Astrocyte of the hippocampus (primary cell): ENCODE measurements at places on chromosomes 1 and 21.

DNA sequence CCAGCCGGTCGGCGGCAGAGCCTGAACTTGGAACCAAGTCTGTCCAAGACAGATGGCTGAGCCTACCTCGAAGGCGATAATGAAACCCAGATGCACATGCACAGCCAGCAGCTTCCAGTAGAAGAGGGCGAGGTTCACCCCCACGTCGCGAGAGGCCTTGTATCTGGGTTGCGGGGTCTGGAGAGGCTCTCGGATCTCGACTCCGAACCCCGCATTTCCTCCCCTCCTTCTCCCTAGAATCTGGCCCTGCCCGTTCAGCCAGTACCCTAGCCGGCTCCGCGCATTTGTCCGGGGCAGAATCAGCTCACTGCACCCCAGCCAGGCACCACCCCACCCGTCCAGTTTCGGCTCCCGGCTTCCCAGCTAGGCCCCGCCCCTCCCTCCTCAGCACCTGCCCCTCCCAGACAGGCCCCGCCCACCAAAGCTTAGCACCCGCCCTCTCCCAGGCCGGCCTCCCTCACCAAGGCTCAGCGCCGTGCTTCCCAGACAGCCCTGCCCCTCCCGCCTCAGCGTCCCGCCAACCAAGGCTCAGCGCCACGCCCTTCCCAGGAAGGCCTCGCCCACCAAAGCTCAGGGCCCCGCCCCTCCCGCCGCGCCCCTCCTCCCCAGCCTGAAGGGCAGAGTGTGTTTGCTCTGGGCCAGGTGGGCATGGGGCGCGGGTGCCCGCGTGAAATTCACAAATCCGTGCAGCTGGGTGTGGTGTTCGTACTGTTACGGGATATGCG is 4.8 kb upstream of the ARHGEF19 start:
- peak; percentile 98 for DNase-seq

GRCh38 chr1:92754000-92754718 is 30.7 kb downstream of the EVI5 start:
- DNase-seq = peak; percentile 65

DNA sequence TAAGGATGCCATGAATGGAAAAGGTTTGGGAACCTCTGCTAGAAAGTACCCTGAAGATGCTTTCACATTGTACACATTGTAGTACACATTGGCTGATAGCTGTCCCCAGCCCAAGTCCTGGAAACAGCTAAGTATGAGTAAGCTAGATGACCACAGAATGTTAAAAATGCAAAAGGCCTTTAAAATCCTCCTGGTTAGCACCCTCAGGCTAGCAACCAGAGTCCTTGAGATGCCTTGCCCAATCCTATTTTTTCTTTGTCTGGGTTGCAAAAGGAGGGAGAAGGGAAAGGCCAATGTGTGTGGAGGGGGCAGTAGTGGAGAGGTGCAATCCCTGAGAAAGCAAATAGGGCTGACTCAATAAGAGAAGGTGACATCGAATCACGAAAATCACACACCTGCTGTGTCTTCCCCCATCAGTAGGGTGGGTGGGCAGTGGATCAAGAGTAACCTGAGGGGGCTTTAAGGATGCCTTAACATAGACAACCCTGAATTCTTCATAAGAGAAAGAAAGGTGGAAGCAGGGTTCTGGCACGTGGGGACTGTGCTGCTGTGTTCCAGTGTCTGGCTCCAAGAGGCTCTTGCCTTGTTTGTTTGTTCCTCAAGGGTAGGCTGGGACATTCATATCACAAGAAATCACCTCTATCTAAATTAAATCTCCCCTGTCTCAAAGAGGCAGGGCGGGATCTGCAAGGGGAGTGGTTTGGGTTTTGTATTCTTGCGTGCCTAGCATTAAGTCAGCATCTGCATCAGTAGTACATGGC is 266.2 kb upstream of the PLXNA2 start:
- DNase-seq = peak; percentile 94

GRCh38 chr1:228262475-228262874 is 54.6 kb downstream of the OBSCN start:
- no peak for DNase-seq

DNA sequence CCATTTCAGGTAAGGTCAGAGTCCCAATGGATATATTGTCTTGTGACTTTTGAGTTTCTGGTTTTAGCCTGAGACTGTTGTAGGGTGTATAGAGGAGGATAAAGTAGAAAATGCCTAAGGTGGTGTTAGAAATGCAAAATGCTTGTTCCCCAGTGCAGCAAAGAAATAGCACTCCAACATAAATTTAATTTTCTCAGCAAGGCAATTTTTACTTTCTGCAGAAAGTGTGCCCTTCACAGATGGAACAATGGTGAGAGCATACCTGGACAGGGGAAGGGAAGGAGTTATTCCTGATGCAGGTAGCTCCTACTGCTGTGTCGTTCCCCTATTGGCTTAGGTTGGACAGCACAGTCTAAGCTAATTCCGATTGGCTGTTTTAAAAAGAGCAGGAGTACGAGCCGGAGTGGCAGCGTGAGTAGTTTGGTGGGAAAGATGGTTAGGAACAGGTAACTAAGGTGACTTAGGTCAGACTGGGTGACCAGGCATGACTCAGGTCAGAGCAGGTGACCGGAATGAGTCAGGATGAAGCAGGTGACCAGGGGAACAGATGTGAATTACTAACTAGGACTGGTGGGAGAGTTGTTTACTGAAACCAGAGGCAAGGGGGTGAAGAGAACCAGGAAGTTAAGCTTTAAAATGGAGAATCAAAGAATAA is 21.5 kb downstream of the SPATA45 start:
- no peak for DNase-seq

DNA sequence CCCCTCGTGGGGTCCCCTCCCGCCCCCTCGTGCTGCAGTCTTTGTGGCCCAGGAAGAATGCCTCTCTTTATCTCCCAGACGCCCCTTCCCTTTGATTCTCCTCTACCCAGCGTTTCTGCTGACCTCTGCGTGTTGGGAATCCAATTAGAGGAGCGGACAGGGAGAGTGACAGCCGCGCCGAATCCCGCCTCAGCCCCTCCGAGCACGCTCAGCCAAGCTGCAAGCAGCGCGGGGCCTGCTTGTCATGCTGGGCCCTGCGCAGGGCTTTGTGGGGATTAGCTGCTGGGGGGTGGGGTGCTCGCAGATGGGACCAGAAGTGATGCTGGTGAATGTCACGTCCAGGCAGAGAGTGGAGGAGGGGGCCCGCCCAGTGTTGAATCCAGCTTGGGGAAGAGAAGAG is 91.1 kb downstream of the EPHB2 start:
- no peak for DNase-seq

DNA sequence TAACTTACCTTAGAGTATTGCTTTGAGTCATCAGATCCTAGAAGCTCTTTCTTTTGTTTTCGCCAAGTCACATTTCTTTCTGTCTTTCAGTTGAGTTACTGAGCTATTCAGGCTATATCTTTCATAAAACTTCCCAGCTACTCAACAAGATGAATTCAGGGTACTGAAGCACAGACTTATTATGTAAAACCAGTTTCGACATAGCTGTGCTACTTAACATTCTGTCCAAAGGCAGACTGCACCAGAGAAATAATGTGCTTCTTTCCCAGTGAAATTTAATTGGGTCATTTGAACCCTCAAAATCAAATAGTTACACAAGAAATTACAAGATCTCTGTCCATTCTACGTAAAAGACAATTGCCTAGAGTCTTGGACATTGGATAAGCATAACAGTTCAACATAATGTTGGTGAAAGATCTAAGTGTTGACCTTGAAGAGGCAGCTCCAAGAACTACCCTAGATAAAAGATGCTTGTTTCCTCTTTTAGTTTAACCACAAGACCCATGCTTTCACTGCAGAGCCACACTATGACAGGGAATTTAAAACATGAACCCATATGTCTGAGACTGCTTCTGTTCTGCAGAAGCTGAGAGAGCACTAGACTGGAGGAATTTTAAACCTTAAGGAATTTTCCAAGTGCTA is 163.2 kb downstream of the LRRC40 start:
- no peak for DNase-seq

DNA sequence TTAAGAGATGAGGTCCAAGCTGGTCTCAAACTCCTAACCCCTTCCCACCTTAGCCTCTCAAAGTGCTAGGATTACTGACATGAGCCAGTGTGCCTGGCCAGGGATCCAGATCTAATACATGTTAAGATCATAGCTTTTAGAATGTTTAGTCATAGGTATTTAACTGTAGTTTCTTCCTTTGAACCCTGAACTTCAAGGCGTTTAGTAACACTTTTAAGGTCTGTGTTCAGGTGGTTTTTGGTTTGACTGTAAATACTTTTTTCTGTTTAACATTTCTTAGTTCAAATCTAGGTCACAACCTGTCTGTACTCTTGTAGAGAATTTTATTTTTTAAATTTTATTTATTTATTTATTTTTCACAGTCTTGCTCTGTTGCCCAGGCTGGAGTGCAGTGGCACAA is 28.1 kb downstream of the RAP1A start:
- no peak for DNase-seq

DNA sequence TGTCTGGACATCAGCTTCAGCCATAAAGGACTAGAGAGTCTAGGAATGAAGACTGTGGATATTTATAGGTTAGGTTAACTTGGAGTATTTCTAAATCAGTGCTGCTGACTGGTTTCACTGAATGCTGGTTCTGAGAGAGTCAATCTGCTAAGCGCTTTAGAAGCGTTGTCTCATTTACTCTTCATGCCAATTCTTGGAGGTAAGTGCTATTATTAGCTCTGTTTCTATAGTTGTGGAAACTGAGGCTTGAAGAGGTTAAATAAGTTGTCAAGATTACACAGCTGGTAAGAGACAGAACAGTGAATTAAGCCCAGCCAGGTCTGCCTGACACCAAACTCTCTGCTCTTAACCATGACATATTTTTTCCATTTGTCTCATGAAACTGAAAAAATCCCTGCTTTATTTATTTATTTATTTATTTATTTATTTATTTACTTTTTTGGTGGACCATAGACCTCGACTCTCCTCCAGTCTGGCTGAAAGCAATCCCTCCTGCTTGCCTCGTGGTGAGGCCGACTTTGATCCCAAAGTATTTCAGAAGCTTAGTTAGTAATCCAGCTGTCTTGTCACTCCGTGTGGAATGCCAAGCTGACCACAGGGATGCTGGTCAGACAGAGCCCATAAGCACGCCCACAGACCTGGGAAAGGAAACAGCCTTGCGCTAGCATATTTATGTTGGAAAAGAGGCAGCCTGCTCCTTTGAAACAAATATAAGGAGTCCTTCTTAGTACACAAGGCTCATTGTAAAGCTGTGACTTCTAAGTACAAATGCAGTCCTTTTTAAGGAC is 16.9 kb downstream of the NTMT2 start:
- DNase-seq = peak; percentile 91

DNA sequence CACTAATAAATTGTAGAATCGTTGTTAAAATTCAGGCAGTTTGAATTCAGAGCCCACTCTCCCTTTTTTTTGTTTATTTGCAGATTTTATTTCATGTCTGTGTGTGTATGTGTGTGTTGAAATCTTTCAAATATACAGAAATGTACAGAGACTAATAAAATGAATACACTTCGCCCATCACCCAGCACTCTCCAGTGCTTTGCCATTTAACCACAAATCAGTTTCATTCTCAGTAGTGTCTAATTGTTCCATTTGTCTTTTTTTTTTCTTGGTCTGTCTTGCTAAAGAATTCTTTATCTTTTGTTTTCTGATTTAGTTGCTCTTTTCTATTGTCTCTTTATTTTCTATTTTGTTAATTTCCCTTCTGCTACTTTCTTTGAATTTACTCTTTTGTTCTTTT is 99.7 kb downstream of the HIVEP3 start:
- no peak for DNase-seq

DNA sequence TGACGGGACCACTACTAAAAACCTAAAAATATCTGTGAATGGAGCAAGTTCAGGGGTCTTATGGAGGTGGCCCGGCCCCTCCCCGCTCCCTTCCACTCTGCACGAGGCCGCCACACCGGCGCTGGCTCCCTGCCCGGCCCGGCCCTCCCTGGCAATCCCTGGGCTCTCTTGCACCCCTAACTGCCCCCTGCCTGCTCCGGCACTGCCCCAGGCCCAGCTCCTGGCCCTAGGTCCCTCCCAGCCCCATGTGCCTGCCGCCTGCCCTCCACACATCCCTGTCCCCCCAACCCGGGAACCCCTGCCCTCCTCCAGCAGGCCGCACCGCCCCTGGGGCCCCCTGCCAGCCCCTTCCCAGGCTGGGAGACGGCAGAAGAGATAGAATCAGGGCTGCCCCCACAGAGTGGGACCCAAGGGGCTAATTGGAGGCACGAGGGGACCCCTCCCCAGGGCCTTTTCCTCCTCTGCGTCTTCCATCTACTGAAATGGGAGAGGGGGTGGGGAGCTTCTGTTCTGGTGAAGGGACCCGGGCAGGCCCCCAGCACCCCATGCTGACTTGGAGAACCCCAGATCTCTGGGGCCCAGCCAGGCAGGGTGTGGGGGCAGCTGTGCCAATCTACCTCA is 9.3 kb upstream of the CTRC start:
- DNase-seq = no peak

GRCh38 chr1:181088079-181089016 is at the start of gene IER5:
IER5 (plus strand) TSS chr1:181088700; CDS start chr1:181088903, 203 bp downstream.
- DNase-seq = peak; percentile 98

- no peak for DNase-seq
These were observed 146.5 kb downstream of the SLC45A1 start for GRCh38 chr1:8464377-8464776.
